Femur (tissue), 1 donor: ENCODE measurements at places on chromosomes 4 and X.
A peak's percentile ranks its signal among the peaks of the same experiment; 100 is the strongest.

DNA sequence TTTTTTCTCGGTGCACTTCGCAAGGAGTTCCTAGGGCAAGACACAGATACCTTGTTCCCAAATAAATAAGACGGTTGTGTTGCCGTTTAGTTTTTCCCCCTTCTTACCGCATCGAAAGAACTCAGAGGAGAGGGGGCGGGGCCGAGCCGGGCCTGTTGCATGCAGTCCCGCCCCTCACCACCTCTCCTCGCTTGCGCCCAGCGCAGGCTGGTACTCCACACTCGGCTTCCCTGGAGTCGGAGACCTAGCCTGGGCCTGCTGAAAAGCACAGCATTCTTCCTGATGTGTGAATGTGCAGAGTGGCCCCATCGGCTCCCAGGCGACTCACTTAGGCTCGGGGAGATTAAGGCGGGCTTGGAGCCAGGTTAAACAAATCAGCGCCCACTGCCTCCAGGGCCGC lies 26.1 kb upstream of the VMA21 start:
- DNase-seq: no peak

DNA sequence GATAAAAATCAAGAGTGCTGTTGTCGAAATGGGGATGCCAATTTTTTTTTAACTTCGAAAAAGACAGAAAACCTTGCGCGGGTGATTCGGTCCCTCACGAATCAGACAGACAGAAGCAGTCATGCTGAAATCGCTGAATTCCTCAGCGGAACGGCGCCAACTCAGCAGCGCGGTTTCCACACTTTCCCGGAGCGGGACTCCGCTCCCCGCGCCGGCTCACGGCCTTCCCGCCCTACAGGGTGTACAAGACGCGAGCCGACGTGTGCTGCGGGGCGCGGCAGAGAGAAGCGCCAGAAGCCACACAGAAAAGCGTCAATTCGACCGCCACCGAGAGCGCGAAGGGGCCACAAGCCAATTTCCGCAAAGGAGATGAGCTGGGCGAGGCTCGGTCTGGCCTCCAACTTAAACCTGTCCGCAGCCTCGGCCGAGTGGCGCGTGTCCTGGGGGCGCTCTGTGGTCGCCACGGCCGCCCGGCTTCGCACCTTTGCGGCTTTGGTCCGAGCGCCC lies 1.3 kb downstream of the NEXMIF start:
- peak; percentile 54 for DNase-seq

DNA sequence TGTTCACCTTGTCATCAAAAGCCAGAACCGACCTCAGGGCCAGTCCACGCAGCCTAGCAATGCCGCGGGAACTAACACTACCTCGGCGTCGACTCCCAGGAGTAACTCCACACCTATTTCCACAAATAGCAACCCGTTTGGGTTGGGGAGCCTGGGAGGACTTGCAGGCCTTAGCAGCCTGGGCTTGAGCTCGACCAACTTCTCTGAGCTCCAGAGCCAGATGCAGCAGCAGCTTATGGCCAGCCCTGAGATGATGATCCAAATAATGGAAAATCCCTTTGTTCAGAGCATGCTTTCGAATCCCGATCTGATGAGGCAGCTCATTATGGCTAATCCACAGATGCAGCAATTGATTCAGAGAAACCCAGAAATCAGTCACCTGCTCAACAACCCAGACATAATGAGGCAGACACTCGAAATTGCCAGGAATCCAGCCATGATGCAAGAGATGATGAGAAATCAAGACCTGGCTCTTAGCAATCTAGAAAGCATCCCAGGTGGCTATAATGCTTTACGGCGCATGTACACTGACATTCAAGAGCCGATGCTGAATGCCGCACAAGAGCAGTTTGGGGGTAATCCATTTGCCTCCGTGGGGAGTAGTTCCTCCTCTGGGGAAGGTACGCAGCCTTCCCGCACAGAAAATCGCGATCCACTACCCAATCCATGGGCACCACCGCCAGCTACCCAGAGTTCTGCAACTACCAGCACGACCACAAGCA lies 898 bp downstream of the UBQLN2 start:
- peak; percentile 32 for DNase-seq

GRCh38 chr4:20462426-20463175 lies 210.9 kb downstream of the SLIT2 start:
- DNase-seq: no peak

- DNase-seq: no peak
Measured at GRCh38 chr4:38023347-38024205, 63.4 kb downstream of the PTTG2 start.

- no peak for DNase-seq
Measured at GRCh38 chr4:168527560-168527959, 30.7 kb downstream of the PALLD start.

DNA sequence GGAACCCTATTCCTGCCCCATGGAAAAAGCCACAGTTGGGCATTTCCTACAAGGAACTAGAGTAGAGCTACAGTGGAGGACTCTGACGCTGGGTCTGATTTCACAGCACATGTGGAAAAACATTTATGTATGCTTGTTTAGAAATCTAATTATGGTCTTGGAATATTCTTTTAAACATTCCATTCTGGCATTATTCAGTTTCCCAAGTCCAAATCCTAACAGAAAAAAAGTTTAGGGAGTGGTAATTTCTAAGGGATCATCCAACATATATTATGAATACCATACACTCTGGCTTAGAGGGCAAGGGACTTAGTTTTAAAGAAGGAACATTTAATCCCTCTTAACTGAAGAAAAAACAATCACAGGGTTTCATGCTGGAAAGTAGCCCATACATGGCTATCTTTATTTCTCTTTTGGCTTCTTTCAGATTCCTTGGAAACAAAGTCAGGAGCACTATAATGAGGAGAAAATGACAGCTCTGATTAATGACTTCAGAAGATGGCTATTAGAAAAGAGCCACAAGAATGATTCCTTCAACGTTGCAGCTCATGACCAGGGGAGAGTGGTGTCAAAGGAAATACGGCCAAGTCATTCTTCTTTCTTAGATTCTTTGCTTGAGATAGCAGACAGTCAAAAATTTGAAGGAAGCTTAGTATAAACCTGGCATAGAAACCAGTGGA lies 56.1 kb downstream of the CNGA2 start:
- peak; percentile 42 for DNase-seq

- no peak for DNase-seq
Measured at GRCh38 chrX:22690116-22690515, 309.6 kb upstream of the DDX53 start.

GRCh38 chr4:6198768-6199421 lies 1.5 kb downstream of the JAKMIP1 start:
- no peak for DNase-seq

DNA sequence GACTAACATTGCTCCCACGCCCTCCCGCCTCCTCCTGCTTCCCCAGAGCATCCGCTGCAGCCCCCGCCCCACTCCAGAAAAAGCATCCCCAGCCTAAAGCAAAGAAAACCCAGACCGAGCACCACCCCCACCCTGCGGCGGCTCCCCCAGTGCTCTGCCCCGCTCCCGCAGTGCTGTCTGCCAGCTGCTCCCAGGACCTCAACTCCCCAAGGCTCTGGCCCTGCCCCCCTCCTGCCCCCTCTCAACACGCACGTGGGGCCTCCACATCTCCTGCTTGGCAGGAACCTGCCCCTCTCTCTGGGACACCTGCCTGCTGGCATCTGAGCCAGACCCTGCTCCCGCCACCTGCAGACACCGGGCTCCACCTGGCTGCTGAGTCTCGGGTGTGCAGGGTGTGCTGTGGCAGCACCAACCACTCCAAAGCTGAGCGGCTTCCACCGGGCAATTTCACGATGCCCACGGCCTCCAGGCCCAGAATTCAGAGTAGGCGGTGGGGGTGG lies 79.4 kb downstream of the FAM53A start:
- DNase-seq: no peak

GRCh38 chr4:41613821-41614220 lies 75.9 kb downstream of the LIMCH1 start:
- no peak for DNase-seq

DNA sequence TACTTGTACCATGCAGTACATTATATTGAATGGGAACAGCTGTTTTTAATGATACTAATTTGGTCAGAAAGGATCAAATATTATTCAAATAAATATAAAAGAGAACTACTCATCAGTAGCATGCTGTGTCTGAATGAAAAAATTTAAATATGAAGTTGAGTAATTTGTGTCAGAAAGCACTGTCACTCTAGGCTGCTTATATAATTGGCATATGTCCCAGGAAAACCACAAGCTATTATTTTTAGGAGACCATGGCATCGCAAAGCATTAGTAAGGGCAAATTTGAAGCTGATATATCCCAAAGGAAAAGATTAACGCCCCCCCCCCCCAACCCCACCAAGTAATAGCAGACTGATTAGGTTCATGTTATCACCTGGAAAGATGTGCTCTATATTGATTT lies 388.5 kb upstream of the SPANXN4 start:
- DNase-seq: no peak

GRCh38 chrX:33183361-33183760 lies 28.0 kb downstream of the DMD start:
- DNase-seq: peak; percentile 68

DNA sequence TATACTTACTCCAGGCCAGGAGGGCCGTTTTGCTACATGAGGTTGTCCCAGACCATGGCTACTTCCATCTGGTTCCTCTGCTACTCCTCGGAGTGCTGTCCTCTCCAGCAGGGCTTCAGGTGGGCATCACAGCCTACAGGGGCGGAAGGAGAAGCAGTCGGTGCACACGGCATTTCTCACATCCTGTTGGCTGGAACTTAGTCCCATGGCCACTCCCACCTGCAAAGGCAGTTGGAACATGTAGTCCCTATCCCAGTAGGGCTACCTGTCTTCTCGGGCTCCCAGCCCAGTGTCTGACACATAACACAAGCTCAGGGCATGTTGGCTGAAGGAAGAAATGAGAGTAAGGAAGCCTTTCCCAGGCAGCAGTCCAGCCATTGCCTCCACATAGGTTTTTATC lies 7.7 kb upstream of the STK32B start:
- DNase-seq: no peak

DNA sequence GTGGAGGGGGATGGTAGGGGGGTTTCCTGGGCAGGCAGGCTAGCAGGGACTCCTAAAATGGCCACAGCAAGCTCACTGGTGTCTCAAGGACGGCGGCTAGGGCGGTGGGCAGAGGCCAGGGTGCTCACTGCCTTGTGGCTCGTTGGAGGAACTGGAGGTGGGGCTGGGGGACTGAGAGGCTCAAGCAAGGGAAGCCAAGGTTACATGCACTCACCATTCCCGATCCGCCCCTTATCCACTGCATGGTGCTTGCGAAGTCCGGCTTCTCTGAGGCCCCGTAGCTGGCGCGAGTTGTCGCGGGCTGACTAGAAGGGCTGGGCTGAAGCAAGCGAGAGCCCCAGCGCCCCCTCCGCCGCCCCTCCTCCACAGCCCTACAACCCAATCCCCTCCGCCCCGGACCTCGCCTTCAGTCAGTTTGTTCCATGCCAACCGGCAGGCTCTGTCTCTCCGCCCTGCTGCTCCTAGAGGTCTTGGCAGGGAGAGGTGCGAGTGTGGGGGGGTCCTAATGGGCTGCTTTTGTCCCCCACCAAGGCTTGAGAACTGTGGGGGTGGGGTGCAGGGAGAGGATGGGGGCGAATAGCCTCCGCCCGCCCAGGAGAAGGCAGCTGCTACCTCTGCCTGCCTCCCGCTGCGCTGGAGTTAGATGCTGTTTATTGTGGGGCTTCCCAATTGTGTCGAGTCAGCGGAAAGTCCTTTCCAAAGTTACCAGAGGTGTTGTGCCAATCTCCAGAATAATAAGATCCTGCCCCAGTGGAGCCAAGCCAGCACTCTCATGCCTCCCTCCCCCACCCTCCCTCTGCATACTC lies at the start of gene ARHGEF9:
Gene ARHGEF9, minus strand, starts transcription at position 313 of the 806 bp plus-strand sequence. Its CDS starts 69 bp downstream, at position 244.
- peak; percentile 76 for DNase-seq
